Stomach (tissue), 19 donors: ENCODE measurements at places on chromosomes 12 and 14. TPM values are rescaled to one million over a fixed set of nuclear protein-coding genes. Genes with fewer than 3 reads are reported as not detected.

DNA sequence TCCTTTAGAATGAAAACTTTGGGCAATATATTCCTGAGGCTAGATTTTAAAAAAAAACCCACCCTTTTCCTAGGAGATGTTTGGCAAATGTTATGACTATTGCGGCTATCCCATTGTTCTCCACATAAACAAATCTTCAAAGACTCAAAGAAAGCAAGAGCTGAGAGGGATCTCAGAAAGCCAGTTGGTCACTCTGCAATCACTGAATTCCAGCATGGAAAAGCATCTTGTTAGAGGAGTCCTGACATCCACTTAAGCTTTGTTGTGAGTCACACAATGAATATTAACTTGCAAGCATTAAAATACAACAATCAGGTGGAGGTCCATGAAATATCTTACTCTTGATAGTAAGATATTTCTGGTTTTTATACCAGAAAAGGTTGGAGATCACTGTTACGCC lies 11.0 kb upstream of the PTPRB start:
- no peak overlapping the region for H3K4me3 ChIP-seq
- DNase-seq: no peak
- H3K27ac ChIP-seq: no peak overlapping the region
- no peaks in the 10 kb centered on the region for H3K27me3 ChIP-seq

GRCh38 chr12:90562671-90563070 lies 392.3 kb downstream of the CCER1 start:
- no peaks in the 10 kb centered on the region for H3K27me3 ChIP-seq
- DNase-seq: peak; percentile 3
- no peaks in the 10 kb centered on the region for H3K4me1 ChIP-seq
- no peak overlapping the region for H3K4me3 ChIP-seq
- H3K27ac ChIP-seq: no peak overlapping the region

KCTD10 gene
- 19.6 TPM for total RNA-seq

DNA sequence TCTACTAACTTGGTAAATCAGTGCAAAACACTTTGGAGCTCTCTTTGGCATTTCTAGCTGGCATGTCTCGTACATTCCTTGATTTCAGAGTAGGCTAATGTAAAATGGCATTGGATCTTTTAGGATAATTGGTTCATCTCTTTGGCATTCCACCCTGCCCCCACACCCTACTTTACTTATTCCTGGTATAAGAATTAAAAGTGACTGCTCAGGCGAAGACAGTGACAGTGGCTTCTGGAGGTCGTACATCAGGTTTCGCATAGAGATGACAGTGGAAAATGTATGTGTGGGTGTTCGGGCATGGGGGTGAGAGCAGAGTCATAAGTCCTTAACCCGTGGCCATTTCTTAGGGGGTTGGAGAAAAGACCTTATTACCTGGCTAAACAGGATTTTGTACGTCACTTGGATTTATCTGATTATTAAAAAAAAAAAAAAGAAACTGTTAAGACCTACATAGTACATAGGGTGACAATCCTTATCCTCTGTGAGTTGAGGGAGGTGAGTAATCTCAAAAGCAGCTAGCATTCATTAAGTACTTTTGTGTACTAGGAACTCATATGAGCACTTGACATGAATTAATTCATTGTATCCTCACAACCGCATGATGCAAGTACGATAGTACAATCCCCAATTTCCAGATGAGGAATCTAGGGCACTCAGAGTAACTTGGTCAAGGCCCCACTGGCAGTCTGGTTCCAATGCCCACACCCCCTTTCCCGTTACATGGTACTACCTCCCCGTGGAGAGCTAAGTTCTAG lies 22.4 kb upstream of the KCNK13 start:
- DNase-seq: no peak
- no peak overlapping the region for H3K4me3 ChIP-seq
- no peak overlapping the region for H3K27ac ChIP-seq
- H3K4me1 ChIP-seq: no peaks in the 10 kb centered on the region

GRCh38 chr12:11856971-11857370 lies 207.5 kb downstream of the ETV6 start:
- H3K4me1 ChIP-seq: peaks cover 14% of the 10 kb centered on the region
- H3K4me3 ChIP-seq: no peak overlapping the region
- no peak for DNase-seq

GRCh38 chr12:115693970-115694369 lies 583.5 kb downstream of the MED13L start:
- no peak overlapping the region for H3K4me3 ChIP-seq
- H3K4me1 ChIP-seq: no peaks in the 10 kb centered on the region
- H3K36me3 ChIP-seq: no peaks in the 10 kb centered on the region
- H3K27me3 ChIP-seq: no peaks in the 10 kb centered on the region

GRCh38 chr12:21697904-21698630 lies 40.4 kb upstream of the LDHB start:
- no peak for DNase-seq
- no peak overlapping the region for H3K4me3 ChIP-seq
- H3K27me3 ChIP-seq: no peaks in the 10 kb centered on the region
- H3K4me1 ChIP-seq: peaks cover 5% of the 10 kb centered on the region
- no peak overlapping the region for H3K27ac ChIP-seq

CBX5 gene
- 17.5 TPM for total RNA-seq

BCL11B gene
- 1.3 TPM for total RNA-seq

BATF gene
- total RNA-seq: 2.6 TPM

DNA sequence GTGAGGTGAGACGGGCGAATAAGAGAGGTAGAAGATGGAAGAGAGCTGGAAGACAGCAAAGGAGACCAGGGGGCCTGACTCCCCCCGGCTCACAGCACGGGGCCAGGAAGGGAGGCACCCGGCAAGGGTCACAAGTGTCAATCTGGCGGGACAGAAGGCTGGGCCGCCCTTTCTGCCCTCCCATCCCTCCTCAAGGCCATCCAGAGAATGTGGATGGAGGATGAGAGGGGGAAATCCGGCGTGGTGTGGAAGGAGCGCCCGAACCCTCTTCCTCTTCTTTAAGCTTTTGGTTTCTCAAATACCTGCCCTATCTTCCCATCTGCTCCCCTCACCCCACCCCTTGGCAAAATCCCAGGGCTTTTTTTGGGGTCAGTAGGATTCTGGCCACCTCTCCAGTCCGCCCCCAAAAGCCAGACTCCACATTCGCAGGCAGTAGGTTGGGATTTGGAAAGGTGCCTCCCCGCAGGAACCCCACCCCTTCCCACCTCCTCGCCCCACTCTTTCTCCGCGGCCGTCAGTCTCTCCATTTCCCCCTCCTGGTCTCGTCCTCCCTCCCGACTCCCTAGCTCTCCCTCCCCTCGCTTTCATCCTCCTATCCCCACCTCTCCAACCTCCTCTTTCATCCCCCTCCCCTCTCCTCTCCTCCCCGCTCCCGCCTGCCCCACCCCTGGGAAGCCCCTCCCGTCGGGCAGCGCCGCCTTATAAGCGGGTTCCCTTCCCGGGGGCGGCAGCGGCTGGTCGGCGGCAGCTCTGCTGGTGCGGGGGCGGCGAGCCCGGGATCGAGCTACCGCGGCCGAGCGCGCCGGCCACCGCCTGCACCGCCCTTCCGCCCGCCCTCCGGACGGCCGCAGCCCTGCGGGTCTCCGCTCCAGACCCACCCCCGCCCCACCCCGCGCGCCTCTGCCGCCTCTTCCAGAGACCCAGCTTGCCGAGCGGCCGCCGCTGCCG lies at the start of gene PTMS:
PTMS (plus strand) TSS at position 730 of the 948 bp plus-strand sequence. CDS start 343 bp downstream, outside the sequence.
- peak; percentile 94 for DNase-seq
- H3K4me3 ChIP-seq: peak within 1 kb of the TSS; percentile 63
- peak within 1 kb of the TSS; percentile 91 for H3K27ac ChIP-seq

NKX2-8 gene
- total RNA-seq: not detected

DNA sequence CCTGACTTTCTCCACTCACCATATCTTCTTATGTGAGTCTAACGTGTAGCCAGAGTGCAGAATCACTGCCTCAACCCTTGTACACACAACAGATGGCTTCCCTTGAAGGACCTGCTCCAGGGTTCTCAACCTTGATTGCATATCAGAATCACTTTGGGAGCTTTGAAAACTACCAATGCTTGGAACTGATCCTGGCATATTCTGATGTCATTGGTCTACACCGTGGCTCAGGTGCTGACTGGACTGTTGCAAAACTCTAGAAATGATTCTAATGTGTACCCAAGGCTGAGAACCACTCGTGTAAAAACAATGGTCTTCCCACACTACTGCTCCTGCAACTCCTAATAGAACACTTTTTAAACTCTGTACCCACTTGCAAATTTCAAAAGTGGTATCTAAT lies 18.5 kb downstream of the TMEM132D start:
- no peak overlapping the region for H3K27ac ChIP-seq
- no peak for DNase-seq
- H3K4me3 ChIP-seq: no peak overlapping the region
- no peaks in the 10 kb centered on the region for H3K4me1 ChIP-seq
- no peaks in the 10 kb centered on the region for H3K36me3 ChIP-seq

- H3K36me3 ChIP-seq: no peaks in the 10 kb centered on the region
- no peak overlapping the region for H3K4me3 ChIP-seq
- no peaks in the 10 kb centered on the region for H3K4me1 ChIP-seq
Observed at GRCh38 chr12:129811963-129812362, 91.9 kb downstream of the TMEM132D start.

- H3K27me3 ChIP-seq: no peaks in the 10 kb centered on the region
- peaks cover 4% of the 10 kb centered on the region for H3K4me1 ChIP-seq
- no peak overlapping the region for H3K27ac ChIP-seq
- H3K36me3 ChIP-seq: no peaks in the 10 kb centered on the region
- no peak for DNase-seq
Observed at GRCh38 chr12:26734510-26735248, 98.3 kb downstream of the ITPR2 start.

GRCh38 chr14:26993556-26993955 lies 395.7 kb upstream of the NOVA1 start:
- no peak overlapping the region for H3K27ac ChIP-seq
- no peak for DNase-seq
- no peak overlapping the region for H3K4me3 ChIP-seq
- H3K4me1 ChIP-seq: no peaks in the 10 kb centered on the region
- H3K36me3 ChIP-seq: no peaks in the 10 kb centered on the region
- H3K27me3 ChIP-seq: no peaks in the 10 kb centered on the region

- H3K36me3 ChIP-seq: peaks cover 96% of the 10 kb centered on the region
- no peak for DNase-seq
- H3K27me3 ChIP-seq: no peaks in the 10 kb centered on the region
- H3K27ac ChIP-seq: no peak overlapping the region
- H3K4me1 ChIP-seq: peaks cover 21% of the 10 kb centered on the region
Observed at GRCh38 chr14:55381040-55381439, 30.6 kb downstream of the ATG14 start.

- no peak for DNase-seq
- H3K36me3 ChIP-seq: no peaks in the 10 kb centered on the region
- no peaks in the 10 kb centered on the region for H3K27me3 ChIP-seq
Observed at GRCh38 chr14:68448252-68448902, 344.5 kb downstream of the ZFP36L1 start.

DNA sequence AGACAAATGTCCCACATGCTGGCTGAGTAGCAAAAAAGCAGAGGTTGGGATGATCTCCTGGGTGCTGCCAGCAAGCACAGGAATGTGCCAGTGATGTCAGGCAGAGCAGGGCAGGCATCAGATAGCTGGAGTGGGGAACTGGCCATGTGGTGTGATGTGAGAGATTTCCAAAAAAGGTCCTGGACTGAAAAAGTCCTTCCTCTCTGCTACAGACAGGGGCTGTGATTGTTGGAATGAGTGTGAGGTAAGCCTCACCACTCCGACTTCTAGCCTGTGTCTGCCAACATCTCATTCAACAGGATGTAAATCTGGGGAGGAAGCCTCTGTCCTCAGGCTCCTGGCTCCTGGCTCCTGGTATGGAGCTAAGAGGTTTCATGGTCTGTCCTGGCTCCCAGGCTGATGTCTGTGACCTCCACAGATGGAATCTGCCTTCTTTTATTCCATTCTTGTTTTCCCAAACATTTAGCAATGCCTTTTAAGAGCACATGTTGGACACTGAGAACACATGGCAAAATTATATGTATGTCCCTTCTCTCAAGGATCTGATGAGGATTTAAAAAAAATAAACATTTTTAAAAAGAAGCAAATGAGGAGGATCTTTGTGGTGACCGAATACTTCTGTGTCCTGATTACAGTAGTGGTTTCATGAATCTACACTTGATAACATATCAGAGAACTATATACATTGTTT lies 50.1 kb upstream of the STK38L start:
- no peaks in the 10 kb centered on the region for H3K36me3 ChIP-seq
- peak overlapping the region; percentile 72 for H3K27ac ChIP-seq
- H3K4me1 ChIP-seq: peaks cover 14% of the 10 kb centered on the region
- H3K27me3 ChIP-seq: no peaks in the 10 kb centered on the region
- H3K4me3 ChIP-seq: no peak overlapping the region

MGAT4C gene
- total RNA-seq: under 0.01 TPM

DNA sequence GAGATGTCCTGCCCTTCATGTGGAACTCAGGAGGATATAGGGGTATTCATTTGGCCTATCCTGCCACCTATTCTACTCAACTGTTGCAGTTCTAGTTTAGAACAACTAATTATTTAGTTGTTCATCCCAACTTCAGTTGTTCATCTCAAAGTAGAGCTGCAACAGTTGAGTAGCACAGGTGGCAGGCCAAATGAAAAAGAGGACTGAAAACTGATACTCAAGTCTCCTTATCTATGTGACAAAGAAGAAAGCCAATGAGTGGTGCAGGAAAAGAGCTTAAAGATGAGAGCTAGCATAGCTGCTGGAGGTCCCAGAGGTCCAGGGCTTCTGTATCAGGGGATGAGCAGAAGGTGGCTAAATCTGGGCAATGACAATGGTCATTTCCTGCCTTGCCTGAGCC lies 148.9 kb upstream of the KITLG start:
- H3K36me3 ChIP-seq: no peaks in the 10 kb centered on the region
- no peak overlapping the region for H3K4me3 ChIP-seq
- DNase-seq: no peak
- no peaks in the 10 kb centered on the region for H3K27me3 ChIP-seq

GRCh38 chr12:109110988-109111495 lies 5.3 kb upstream of the ACACB start:
- H3K4me1 ChIP-seq: peaks cover 46% of the 10 kb centered on the region
- DNase-seq: peak; percentile 95
- H3K36me3 ChIP-seq: peaks cover 41% of the 10 kb centered on the region
- H3K4me3 ChIP-seq: peak overlapping the region; percentile 46
- H3K27me3 ChIP-seq: no peaks in the 10 kb centered on the region
- H3K27ac ChIP-seq: peak overlapping the region; percentile 93
